Muscle of leg (tissue), 16 donors: ENCODE measurements at places on chromosomes 3 and 15. TPM values are rescaled to one million over a fixed set of nuclear protein-coding genes. Genes with fewer than 3 reads are reported as not detected.
A peak's percentile ranks its signal among the peaks of the same experiment; 100 is the strongest.

The DNAJA4 gene
- 27.8 TPM for total RNA-seq

The RCCD1 gene
- total RNA-seq, result 12.0 TPM

GRCh38 chr3:194518652-194519051, 31.9 kb upstream of the ATP13A3 start:
- DNase-seq, result no peak

The AGTR1 gene
- total RNA-seq, result 23.7 TPM

DNA sequence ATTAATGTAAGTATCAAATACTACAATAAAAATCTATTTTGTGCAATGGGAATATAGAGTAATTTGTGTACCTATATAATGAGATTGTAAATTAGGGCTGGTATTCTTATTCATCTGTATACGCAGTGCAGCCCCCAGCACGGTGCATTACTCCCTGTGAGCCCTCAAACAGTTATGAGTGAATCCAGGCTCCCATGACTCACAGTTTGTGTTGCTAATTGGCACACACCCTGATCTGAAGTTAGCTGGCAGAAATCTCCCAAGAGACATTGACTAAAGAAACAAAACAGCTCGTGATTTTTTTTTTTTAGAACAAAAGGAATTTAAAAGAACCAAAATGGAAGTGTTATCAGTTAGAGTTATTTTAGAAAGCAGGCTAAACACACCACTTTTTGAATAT, 15.7 kb downstream of the GK5 start:
- DNase-seq, result no peak

The GOLGA6L6 gene
- not detected for total RNA-seq

GRCh38 chr3:115369021-115369420, 221.9 kb upstream of the ZBTB20 start:
- DNase-seq, result no peak

- DNase-seq, result peak; percentile 57
These were observed 55.5 kb downstream of the ST6GAL1 start for GRCh38 chr3:186985661-186986364.

- DNase-seq, result no peak
These were observed 4.3 kb upstream of the GLYCTK start for GRCh38 chr3:52283306-52283705.

GRCh38 chr15:28123408-28124023, 24.4 kb upstream of the OCA2 start:
- DNase-seq, result peak; percentile 74
